Thymus (tissue), 14 donors: ENCODE measurements at places on chromosomes 4 and X.

- DNase-seq, result no peak
These were observed 21.3 kb downstream of the WFS1 start for GRCh38 chr4:6290769-6291547.

GRCh38 chr4:67130411-67130810, 414.9 kb downstream of the CENPC start:
- DNase-seq, result no peak

DNA sequence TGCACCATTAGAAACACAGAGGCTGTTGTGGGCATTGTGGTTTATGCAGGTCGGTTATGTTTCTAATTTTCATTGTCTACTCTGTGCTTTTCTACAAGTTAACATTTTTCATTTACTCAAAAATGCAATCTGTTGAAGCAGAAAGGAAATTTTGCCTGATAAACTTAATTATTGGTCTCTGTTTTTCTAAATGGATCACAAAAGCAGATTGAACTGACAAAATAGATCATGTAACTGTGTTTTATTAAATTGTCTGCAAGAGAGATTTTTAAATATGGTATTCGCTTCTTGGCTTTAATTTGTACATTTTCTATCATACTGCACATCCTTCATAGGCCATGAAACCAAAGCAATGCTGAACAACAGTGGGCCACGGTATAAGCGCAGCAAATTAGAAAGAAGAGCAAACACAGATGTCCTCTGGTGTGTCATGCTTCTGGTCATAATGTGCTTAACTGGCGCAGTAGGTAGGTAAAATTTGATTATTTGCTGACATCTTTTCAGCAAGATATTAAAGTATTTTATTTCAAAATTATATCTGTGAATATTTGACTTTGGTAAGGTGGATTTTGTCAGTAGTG, 50.6 kb downstream of the ATP10D start:
- DNase-seq, result no peak

GRCh38 chr4:2583517-2583916, 47.1 kb downstream of the FAM193A start:
- no peak for DNase-seq

GRCh38 chr4:110840221-110840654, 217.4 kb upstream of the PITX2 start:
- no peak for DNase-seq

- no peak for DNase-seq
These were observed 6.3 kb downstream of the FAM47E start for GRCh38 chr4:76257824-76258223.

- DNase-seq, result no peak
These were observed 30.1 kb upstream of the MTMR1 start for GRCh38 chrX:150663073-150663472.

DNA sequence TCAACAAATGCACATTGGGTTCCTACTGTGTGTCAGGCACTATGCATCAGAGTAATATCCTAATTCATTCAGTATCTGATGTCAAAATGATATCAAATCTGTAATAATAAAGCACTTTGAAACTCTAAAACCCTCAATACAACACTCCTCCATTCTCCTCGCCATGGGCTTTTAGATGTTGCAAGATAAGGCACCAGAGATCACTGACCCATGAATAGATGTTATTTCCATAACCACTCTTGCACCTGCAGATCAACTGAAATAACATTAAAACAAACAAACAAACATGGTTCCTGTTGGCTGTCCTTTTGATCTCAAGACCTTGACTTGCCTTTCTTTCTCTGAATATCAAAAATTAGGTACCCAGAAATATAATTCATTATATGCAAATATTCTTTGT, 100.2 kb downstream of the MAB21L2 start:
- DNase-seq, result no peak

DNA sequence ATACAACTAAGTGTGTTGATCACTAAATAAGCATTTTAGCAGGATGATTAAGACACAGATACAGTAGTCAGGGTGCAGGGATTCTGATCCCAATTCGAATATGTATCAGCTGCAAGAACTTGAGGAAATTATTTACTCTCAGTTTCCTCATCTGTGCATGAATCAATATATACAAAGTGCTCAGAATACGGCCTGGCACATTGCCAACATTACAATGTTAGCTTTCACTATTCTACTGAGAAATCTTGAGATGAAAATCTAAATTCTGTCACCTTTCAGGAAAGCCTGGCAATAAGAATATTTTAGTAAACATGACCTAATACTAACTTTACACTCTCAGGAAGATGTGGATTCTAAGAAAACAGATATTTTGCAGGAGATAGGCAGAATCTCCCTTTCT, 1001.6 kb upstream of the IGFBP7 start:
- no peak for DNase-seq

DNA sequence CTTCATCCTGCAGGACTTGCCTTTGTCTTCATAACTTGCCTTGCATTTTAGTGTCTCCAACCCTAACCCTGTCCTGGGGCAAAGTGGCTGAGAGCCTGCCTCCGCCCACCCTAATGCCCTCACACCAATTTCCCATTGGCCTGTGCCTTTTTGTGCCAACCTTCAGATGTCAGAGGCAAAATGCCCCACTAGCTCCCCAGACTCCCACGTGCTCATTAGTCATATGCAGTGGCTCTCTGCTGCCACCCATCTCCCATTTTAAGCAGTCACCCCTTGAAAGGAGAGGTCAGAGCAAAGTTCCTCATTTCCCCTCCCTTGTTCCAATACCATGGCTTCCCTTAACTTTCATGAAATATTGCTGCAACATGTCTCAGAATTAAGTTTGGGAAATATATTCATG, 74.8 kb upstream of the PASD1 start:
- no peak for DNase-seq

DNA sequence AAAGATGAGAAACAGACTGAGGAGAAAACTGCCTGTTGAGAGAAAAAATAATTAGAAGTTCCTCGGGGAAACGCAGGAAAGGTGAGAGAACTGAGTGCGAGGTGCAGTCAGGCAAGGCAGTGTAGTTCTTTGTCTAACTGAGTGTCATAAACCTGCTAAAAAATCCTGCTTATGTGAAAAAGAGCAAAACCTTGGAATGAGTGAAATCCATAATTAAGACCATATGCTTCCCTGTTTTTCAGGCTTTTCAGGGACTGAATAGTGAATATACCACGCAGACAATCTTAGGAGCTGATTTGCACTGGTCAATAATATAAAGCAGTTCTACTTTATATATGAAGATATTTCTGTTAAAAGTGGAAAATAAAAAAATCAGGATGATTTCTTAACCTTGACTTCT, 104.9 kb downstream of the RASGEF1B start:
- DNase-seq, result no peak

DNA sequence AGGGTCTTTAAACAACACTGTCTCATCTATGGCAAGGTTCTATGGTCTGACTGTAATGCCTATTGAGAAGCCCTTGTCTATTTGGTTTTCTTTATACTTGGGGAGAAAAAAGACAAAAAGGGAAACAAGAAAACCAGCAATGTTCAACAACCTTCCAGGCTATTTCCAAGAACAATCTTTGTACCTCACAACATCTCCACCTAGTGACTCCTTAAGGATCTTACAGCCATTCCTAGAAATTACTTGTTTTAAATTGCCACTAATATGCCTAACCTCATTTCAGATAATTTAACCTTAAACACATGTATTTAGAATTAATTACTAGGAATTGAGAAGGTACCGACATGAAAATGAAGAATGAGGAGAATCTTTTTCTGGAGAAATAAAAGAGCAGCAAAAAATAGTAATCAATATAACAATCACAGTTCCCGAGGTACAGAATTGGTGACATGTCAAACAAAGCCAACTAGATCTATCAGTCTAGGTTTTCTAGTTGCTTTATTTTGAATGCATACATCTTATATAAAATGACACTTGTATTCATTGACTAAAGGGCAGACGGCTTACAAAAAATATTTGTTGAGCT, 1.6 kb upstream of the RBM46 start:
- DNase-seq, result no peak

GRCh38 chr4:175891851-175892250, 79.8 kb upstream of the GPM6A start:
- DNase-seq, result no peak

DNA sequence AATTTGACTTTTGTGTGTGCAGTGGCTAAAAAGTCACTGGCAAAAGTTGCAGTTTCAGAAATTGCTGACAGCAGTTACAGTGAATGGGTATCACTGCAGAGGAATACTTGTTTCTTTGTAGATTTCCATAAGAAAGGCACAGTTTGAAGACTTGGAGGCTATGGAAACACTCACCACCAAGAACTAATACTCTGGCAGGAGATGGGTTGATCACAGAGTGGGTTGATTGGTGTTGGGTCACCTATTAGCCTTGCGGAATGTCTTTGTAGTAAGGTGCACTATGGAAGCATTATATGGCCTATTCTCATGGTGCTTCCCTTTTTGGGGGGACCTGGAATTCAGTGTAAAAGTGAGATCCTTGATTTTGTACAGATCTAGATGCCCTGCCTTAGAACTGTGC, 502.8 kb downstream of the CFAP47 start:
- no peak for DNase-seq

GRCh38 chr4:141473952-141474351, 162.4 kb upstream of the IL15 start:
- DNase-seq, result no peak

- no peak for DNase-seq
These were observed at the start of gene SLC26A1 for GRCh38 chr4:993111-994029. Gene SLC26A1, minus strand, starts transcription at chr4:993404. Its CDS starts 1,701 bp downstream, at chr4:991703.

DNA sequence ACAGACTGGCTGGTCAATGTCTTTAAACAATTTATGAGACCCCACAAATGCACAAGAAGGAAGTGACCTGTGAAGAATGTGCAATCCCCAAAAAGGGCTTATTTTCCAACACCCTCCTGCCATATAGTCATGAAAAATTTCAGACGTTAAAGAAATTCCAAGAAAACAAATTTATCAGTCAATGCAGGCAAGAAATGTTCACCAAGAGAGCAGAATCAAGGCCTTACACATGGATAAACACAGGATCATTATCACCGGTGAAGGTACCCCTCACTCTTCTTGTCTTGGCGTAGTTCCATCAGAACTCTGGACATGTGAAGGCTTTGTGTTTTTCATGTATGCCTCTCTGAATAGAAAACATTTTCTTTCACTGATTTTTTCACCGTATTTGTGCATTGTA, 186.7 kb upstream of the GALNTL6 start:
- no peak for DNase-seq

DNA sequence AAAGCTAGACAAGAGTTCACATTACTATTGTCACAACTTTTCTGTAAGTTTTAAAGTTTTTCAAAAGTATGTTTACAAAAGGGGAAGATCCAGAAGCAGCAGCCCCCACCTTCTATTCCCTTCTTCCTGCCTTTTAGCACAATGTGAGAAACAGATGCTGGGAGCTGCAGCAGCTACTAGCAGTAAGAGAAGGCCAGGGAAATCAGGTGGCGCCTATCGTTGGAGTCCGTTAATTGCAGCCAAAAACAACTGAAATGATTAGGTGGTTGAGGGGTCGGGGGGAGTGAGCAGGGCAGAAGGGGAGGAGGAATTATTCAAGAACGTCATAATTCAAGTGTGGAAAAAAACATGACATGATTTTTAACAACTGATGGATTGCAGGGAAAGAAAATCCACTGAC, 27.4 kb downstream of the FRYL start:
- DNase-seq, result no peak

GRCh38 chr4:121526509-121526908, 145.7 kb upstream of the QRFPR start:
- DNase-seq, result no peak

GRCh38 chr4:6106156-6106555, 87.9 kb upstream of the C4orf50 start:
- DNase-seq, result no peak

DNA sequence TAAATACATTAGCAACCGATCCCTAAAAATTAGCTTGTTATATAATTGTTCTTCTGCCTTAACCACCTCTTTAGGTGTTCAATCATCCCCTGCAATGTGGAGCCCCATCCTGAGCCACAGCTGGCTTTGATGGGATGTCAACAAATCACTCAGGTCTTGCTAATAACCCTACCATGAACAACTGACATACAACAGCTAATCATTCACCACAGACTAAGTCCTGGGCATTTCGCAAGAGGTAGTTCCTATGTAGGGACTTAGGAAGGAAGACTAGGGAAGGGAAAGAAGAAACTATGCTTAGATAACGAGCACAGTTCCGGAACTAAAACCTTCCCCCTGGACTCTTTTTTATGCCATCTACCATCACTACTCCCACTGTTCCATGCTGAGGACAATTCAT, 63.6 kb upstream of the PTCHD1 start:
- DNase-seq, result no peak

DNA sequence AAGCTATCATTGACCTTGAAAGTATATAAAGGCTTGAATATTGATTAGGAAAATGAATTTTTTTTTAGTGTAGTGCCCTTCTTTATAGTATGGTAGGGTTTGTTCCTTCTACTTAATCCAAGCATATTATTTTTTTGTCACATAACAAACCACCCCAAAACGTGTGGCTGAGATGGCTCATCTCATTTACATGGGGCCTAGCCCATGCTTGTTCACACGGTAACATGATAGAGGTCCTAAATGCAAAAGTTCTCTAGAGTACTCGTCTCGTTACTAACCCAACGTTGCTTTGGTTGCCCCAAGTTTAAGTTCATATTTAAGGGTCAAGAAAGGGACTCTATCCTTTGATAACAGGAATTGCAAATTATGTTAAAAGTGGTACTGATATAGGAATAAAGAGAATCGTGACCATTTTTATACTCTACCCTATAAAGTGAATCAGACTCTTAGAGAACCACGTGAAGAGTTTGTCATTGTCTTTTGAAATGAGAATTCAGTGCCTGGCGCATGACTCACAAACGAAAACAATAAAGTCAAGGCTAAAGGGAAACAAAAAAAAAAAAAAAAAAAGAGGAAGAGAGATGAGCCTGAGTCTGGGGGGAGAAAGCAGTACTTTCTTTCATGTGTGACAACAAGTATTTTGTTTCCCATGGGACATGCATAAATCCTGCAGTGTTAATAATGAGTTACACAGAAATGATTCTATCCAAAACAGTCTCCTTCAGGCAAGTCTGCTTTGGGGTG, 402.8 kb upstream of the NWD2 start:
- no peak for DNase-seq

DNA sequence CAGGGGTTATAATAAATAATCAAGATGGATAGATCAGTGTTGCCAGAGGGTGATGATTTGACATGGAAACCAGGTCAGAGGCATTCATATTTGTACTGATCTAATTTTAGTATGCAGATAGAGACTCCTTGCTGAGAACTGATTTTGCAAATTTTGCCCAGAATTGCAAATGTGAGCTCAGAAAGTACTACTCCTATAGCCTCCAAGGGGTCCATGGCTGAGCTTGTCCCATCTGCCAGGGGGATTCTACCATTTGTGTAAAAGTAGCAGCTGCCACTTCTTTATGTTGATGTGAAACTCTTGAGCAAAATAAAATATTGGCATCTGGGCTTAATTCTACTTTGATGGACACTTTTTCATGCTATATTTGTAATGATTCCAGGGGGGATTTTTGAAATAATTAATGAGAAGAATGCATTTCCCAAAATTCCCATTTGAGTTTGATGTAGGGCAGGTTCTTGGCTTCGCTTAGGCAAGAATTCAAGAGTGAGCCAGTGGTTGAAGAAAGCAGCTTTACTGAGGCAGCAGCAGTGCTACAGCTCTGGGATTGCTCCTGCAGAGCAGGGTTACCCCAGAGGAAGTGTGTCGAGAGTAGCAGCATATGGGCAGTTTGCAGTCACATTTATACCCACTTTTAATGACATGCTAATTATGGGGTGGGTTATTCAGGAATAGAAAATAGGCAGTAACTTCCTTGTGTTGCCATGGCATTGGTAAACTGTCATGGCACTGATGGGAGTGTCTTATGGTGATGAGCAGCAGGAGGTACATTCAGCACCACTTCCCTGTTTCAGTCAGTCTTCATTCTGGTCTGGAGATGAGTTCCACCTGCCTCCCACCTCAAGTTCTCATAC, 38.7 kb upstream of the DCLK2 start:
- DNase-seq, result no peak

GRCh38 chrX:49271341-49271740, 1.7 kb downstream of the PPP1R3F start:
- DNase-seq, result no peak
